Dorsolateral prefrontal cortex (tissue), 122 donors: ENCODE measurements at places on chromosomes 2 and 18. TPM values are rescaled to one million over a fixed set of nuclear protein-coding genes. Genes with fewer than 3 reads are reported as not detected.

POLR1B gene
- total RNA-seq, result 14.7 TPM

FAM237A gene
- 2.6 TPM for total RNA-seq

CAVIN2 gene
- total RNA-seq, result 12.6 TPM

DOK6 gene
- 19.7 TPM for total RNA-seq

IL18R1 gene
- 1.9 TPM for total RNA-seq

SH3RF3 gene
- total RNA-seq, result 12.4 TPM

CHRND gene
- total RNA-seq, result not detected

RGPD3 gene
- 1.3 TPM for total RNA-seq

EPB41L5 gene
- 53.1 TPM for total RNA-seq

CXCR1 gene
- total RNA-seq, result 0.82 TPM

HAUS1 gene
- 8.7 TPM for total RNA-seq

SP110 gene
- total RNA-seq, result 21.1 TPM

DIPK1C gene
- total RNA-seq, result 15.3 TPM

EN1 gene
- total RNA-seq, result 0.22 TPM

SIX3 gene
- total RNA-seq, result 0.24 TPM

CACNB4 gene
- total RNA-seq, result 111 TPM

EXOC6B gene
- total RNA-seq, result 109 TPM

IL1A gene
- not detected for total RNA-seq

RAB6D gene
- total RNA-seq, result 1.9 TPM

CPO gene
- total RNA-seq, result 1.8 TPM

CYTIP gene
- total RNA-seq, result 1.4 TPM

TRPM8 gene
- total RNA-seq, result 0.71 TPM

DSG3 gene
- total RNA-seq, result 0.08 TPM

NLRC4 gene
- 1.4 TPM for total RNA-seq

SNED1 gene
- 50.9 TPM for total RNA-seq

MAP3K19 gene
- 0.48 TPM for total RNA-seq

SLC40A1 gene
- total RNA-seq, result 7.0 TPM

ORC4 gene
- 83.6 TPM for total RNA-seq

CLEC4F gene
- total RNA-seq, result not detected

ASPRV1 gene
- total RNA-seq, result 14.0 TPM

ANKRD30BL gene
- 23.5 TPM for total RNA-seq

CRYBA2 gene
- 2.0 TPM for total RNA-seq

CD8B gene
- not detected for total RNA-seq

IL36RN gene
- not detected for total RNA-seq

KRTCAP3 gene
- total RNA-seq, result 1.5 TPM
